Skin of body (tissue), 3 donors: ENCODE measurements at places on chromosomes 1 and 21. TPM values are rescaled to one million over a fixed set of nuclear protein-coding genes. Genes with fewer than 3 reads are reported as not detected.
A peak's percentile ranks its signal among the peaks of the same experiment; 100 is the strongest.

GRCh38 chr1:161933592-161934588, 89.8 kb downstream of the OLFML2B start:
- no peak for DNase-seq

GRCh38 chr1:55679971-55680370, 464.8 kb upstream of the USP24 start:
- DNase-seq: no peak

GRCh38 chr1:82704966-82705365, 904.2 kb downstream of the ADGRL2 start:
- DNase-seq: peak; percentile 82

GRCh38 chr21:42539342-42539741, 25.7 kb downstream of the SLC37A1 start:
- no peak for DNase-seq

DNA sequence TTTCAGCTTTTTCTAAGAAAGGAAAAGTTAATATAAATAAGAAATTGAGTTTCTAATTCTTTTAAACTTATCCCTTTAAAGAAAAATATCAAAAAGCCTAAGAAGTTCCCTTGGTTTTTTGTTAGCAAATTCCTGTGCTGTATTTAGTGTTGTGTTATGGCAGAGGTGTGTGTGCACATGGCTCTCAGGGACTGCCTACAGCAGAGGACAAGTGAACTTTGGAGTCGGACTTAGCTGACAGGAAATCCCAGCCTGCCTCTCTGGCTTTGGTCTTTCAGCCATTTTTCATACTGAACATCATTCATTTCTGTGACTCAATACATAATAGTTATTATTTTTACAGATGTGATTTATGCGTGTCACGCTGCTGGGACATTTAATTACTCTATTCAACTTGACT, 149.6 kb downstream of the FMN2 start:
- DNase-seq: no peak

GRCh38 chr1:50272912-50273311, 150.3 kb downstream of the DMRTA2 start:
- DNase-seq: no peak

DNA sequence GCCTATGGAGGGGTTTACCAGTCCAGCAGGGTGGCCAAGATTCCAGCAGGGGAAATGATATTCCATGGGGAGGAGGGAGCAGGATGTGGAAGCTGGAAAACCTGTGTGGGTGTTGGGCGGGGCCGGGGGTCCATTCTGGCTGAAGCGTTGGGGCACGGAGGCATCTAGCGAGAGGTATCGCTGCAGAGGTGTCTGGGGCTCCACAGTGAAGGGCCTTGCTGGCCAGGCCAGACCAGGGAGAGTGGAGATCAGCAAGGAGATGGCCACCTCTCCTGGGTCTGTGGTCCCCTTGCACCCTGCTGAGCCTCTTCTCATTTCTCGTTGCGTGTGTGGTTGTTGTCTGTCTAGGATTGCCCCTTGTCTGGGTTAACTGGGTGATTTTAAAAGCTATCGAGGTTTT, 6.2 kb downstream of the COQ8A start:
- no peak for DNase-seq

GRCh38 chr21:43944078-43944633, 68.0 kb upstream of the TRAPPC10 start:
- DNase-seq: no peak

- no peak for DNase-seq
Observed at GRCh38 chr1:167707942-167708341, 13.8 kb upstream of the MPZL1 start.

DNA sequence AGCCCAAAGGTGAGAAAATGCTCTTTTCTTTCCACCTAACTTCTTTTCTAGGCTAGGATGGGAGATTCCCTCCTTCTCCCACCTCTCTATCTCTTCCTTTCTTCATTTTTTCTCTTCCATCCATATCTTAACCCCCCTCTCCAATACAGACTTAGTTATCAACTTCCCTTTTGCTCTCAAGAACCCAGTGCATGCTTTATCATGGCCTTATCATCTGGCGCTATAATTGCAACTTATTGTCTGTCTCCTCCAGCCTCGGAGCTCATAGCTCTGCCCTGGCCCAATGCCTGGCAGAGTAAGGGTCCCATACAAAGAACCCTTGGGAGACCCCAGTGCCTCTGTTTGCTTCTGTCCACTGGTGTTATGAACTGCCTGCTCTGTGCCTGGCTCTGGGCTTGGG, 71.0 kb upstream of the NFASC start:
- DNase-seq: no peak

GRCh38 chr1:196155586-196155985, 452.7 kb downstream of the KCNT2 start:
- no peak for DNase-seq

DNA sequence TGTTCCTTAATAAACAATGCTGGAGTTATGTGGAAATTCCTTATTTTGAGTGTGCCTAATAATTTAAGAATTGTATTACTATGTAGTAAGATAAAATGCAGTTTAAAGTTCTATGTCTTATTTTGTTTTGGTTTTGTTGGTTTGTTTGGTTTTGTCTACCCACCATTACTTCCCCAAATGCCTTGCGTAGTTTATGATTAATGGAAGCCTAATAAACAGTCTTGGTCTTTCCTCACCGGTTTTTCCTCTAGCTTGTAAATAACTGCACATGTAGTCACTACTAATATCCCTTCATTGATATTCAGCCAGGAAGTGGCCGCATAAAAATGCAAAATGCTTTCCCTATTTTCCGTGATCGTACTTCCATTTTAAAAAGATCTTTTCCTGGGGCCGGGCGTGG, 2.9 kb downstream of the SDCCAG8 start:
- DNase-seq: no peak

GRCh38 chr1:53176452-53177208, 20.0 kb upstream of the CPT2 start:
- DNase-seq: peak; percentile 55

GRCh38 chr1:147492207-147492606, 49.1 kb upstream of the BCL9 start:
- DNase-seq: no peak

DNA sequence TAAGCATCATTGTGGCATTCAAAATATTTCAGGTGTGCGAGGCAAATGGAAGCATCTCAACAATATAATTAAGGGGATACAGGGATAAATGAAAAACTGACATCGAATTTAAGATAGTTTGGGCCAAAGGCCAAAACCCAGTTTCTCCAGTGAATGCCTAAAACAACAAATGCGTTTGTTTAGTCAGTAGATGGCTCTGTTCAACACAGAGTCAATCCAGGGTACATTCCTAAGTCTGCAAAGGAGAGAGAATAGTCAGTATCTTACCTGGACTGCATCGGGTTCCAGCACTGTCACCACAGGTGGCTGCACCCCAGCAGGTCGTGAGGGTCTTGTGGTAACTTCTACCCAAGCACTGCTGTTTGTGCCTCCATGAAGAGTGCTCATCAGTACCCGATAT, 321.1 kb downstream of the KCTD3 start:
- no peak for DNase-seq

DNA sequence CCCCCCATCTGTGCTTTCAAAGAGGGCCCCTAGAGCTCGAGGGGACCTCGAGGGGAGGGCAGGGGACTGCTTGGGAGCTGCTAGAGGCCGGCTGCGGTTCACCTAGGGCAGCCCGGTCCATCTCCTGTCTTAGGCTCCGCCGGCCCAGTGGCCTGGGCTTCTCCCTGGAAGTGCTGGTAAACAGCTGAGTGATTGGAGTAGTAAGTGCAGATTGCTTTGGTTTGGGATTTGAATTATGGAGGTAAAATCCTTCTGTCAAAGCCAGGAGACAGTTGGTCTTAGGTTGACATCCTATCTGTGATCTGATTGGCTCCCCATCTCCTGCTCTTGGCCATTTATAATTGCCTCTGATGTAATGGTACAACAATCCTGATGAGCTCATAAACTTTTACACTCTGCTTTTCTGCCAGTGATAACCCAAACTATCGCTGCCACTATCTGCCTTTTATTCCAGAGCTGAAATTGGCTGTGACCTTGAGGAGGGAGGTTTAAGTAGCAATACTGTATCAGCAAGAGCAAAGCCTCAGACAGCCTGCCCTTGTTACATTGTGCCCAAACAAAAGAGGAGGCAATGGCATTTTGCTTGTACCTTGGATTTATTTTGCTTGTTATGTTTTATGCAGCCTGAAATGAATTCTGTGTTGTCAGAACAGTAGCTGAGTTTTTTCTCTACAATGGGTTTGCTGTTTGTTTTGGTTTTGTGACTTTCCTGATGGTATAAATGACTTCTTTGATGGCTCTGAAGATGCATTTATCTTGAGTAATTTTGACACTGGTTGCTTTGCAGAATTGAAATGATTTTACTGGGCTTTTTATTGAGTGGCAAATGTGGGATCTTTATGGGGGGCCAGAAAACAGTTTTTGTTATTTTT, 2.4 kb downstream of the ARID1A start:
- DNase-seq: peak; percentile 95

GRCh38 chr1:240100371-240100934, 8.8 kb downstream of the FMN2 start:
- no peak for DNase-seq

DNA sequence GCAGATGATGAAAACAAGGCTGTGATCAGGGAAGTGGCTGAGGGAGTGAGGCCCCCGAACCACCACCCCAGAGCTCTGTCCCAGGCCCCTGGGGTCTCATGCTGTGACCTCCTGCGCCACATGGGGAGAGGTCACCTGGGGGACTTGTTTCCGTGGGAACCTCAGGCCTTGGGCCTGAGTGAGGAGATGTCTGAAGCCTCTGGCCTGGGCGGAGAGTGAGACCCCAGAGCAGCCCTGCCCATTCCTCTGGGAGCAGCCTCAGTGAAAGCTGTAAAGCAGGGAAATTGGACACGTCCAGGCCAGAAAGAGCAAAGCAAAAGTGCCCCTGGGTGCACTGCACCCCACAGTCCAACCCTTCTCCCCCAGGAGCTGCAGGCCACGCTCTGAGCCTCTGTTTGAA, 16.5 kb upstream of the NPHP4 start:
- DNase-seq: no peak

GRCh38 chr1:31297277-31298247, 730 bp downstream of the ZCCHC17 start:
- DNase-seq: no peak

DNA sequence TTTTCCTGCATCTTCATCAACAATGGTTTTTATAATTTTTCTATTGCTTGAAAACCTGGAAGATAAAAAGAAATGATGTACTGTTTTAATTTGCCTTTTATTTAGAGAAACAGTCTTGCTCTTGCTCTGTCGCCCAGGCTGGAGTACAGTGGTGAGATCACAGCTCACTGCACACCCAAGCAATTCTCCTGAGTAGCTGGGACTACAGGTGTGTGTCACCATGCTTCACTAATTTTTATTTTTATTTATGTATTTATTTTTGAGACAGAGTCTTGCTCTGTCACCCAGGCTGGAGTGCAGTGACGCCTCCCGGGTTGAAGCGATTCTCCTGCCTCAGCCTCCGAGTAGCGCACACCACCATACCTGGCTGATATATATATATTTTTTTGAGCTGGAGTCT, 43.0 kb upstream of the RPL11 start:
- no peak for DNase-seq

GRCh38 chr1:231036416-231036815, 3.6 kb downstream of the FAM89A start:
- DNase-seq: no peak

DNA sequence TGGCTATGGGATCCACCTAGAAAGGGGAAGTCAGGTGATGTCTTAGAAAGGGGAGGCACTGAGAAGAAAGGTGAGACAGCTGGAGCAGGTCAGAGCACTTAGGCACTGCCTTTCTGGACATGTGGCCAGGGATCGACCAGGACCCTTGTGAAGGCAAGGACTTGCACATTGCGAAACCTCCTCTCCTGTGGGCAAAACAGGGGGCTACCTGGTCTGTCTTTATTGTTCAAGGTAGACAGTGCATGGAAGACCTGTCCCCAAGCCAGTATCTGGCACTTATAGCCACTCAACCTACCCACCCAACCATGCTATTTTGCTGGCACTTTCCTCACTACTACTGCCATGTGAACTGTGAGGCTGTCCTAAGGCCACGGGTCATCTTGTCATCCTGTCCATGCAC, 67.2 kb downstream of the NAV1 start:
- no peak for DNase-seq

Gene PLEKHM2
- total RNA-seq: 19.6 TPM

Gene DENND2D
- 14.1 TPM for total RNA-seq

Gene ARHGEF16
- 5.4 TPM for total RNA-seq

Gene PRKAA2
- 10.6 TPM for total RNA-seq

Gene PIGV
- 7.8 TPM for total RNA-seq

Gene NID1
- total RNA-seq: 85.2 TPM
